ENCODE measurements at places on chromosomes 3 and 15.

DNA sequence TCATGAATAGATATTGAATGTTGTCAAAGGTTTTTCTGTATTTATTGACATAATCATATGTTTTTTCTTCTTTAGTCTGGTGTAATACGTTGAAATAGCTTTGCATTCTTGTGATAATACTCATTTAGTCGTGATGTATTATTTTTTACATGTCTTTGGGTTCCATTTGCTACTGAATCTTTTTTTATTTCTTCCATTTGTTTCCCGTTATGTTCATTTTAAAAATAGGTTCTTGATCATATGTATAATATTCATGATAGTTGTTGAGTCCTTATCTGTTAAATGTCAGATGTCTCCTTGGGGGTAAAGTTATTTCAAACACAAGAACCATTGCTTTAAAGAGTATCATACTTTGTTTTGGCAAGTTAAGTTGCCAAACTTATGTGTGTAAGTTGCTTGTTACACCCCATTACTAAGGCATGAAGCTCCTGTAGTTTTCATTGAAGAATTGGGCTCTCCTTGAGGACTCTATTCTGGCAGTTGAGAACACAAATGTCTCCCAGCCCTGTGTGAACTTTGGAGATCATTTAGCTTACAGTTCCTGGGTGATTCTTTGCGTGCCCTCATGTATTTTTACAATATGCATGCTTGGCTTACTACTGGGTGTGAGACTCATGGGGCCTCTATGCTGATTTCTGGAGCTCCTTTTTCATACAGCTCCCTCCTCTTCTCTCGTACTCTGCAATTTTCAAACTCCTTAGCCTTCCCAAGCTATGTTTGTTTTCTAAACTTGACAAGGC is 8.3 kb downstream of the AKAP13 start:
- no peak for DNase-seq

GRCh38 chr3:194028434-194029004 is 107.4 kb upstream of the HES1 start:
- no peak for DNase-seq

- no peak for DNase-seq
Measured at GRCh38 chr3:15256861-15257341, 50.9 kb downstream of the CAPN7 start.

- no peak for DNase-seq
Measured at GRCh38 chr3:188007897-188008296, 146.1 kb upstream of the LPP start.

DNA sequence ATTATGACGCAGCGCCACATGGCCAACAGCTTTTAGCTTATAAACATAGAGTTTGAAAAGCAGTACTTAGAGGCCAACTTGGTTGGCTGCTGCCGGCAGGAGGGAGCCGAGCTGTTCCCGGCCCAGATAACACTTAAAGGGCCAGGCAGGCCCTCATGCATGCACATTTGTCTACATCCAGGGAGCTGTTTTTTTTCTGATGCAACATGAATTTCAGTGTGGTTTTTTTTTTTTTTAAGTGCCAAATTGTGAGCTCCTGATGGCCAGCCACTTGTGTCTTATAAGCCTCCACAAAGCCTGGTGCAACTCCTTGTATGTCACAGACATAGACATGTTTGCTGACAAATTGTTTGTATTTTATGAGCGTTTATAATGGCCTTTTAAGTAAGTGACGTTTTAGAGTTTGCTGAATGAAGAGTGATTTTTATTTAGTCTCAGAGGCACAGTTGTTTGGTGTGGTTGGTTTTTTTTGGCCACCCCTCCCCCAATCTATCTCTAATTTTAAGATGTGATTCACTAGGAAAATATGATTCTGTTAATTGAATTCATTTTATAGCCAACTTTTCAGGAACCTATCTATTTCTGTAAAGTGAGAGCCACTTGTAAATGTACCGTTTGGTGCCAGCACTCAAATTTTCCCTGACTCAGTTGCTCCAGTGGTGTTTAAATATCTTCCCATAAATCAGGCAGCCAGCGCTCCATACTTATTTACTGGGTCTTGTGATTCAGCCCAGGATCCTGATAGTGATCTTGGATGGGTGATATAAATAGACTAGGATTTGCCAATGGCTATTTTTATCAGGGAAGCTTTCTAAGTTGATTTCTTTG is 134.3 kb downstream of the VGLL4 start:
- DNase-seq = no peak

DNA sequence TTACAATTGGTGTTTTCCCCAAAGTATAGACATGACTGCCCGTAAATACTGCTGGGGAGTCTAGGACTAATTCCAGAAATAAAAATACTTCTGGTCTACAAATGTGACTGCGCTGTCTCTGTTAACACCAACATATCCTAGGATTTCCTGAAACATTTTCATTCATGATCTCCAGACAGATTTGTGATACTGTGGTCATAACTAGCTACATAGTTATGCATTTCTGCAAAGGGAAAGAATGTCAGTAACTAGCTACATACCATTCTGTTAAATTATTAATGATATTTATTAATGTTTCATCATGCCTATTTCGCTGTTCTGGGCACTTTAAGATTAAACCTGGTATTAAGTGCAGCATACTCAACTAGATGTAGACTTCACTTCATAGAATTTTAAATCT is 33.3 kb downstream of the SETD5 start:
- DNase-seq = no peak

GRCh38 chr15:52511084-52511483 is 17.6 kb downstream of the MYO5A start:
- DNase-seq = no peak

- no peak for DNase-seq
Measured at GRCh38 chr3:6516694-6517093, 344.2 kb upstream of the GRM7 start.
